H1 (cell line): ENCODE measurements at places on chromosomes 11 and 22. TPM values are rescaled to one million over a fixed set of nuclear protein-coding genes. Genes with fewer than 3 reads are reported as not detected.

ALX4 gene
- not detected in 2 replicates for total RNA-seq

PNPLA5 gene
- total RNA-seq = 6.8 and 8.2 TPM in 2 replicates

PHOX2A gene
- 0.19 TPM in 1 of 2 replicates, not detected in the other for total RNA-seq

TSPO gene
- 19.2 and 19.9 TPM in 2 replicates for total RNA-seq

ILK gene
- 91.4 and 103 TPM in 2 replicates for total RNA-seq

SLC15A3 gene
- total RNA-seq = 25.8 and 33.7 TPM in 2 replicates

GALR3 gene
- 0.46 and 0.84 TPM in 2 replicates for total RNA-seq

MS4A7 gene
- not detected in 2 replicates for total RNA-seq

USP2 gene
- total RNA-seq = 6.9 and 8.5 TPM in 2 replicates

CD6 gene
- 0.19 TPM in 1 of 2 replicates, not detected in the other for total RNA-seq
